ENCODE measurements at places on chromosomes 5 and 9.

GRCh38 chr9:107963246-107963645 lies 473.7 kb upstream of the KLF4 start:
- DNase-seq: no peak

DNA sequence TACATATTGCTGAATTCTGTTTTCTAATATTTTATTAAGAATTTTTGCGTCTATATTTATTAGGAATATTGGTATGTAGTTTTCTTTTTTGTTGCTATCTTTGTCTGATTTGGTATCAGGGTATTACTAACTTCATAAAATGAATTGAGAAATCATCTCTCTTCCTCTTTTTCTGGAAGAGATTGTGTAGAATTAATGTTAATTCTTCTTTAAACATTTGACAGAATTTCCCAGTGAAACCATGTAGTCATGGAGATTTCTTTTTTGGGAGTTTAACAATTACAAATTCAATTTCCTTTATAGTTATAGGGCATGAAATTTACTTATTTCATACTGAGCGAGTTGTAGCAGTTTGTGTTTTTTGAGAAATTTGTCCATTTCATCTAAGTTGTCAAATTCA lies 3.3 kb upstream of the FAM170A start:
- DNase-seq: no peak

GRCh38 chr9:123680352-123680751 lies 249.6 kb downstream of the DENND1A start:
- no peak for DNase-seq

- no peak for DNase-seq
Observed at GRCh38 chr5:132023258-132024116, 12.0 kb upstream of the ACSL6 start.

- DNase-seq: no peak
Observed at GRCh38 chr5:107373549-107374263, 297.0 kb downstream of the EFNA5 start.

DNA sequence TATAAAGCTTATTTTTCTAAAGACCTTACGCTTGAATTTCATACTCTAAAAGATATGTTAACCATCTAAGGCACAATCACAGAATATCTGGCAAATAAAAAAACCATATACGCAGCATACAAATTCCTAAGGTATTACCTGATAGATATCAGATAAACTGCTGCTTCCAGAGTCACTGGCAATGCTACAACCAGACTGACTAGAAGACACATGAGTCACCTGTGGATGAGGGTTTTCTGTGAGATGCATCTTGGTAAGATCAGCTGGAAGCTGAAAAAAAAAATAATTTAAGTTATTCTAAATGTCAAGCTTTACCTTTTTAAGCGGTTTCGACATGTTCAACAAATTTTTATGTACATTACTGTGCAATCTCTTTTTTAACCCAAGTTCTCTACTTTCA lies 113.8 kb downstream of the RAPGEF6 start:
- DNase-seq: no peak

DNA sequence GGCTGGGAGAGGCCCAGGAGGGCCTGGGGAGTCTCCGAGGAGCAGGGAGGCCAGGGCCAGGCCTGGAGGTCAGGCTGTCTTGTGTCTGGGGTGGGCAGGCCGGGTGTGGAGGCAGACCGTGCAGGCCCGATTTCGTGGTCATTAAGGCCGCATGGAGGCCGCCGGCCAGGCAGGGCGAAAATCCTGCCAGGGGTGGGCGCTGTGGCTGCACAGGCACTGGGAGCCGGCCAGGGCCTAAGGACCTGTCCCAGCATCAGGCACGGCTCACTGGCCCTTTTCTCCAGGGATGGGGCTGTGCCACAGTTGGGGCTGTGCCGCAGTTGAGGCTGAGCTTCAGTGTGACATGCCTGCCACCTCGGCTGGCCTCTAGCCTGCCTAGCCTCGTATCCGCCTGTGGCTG lies 35.9 kb downstream of the ASS1 start:
- DNase-seq: no peak

- no peak for DNase-seq
Observed at GRCh38 chr9:127132921-127133647, 10.6 kb upstream of the ANGPTL2 start.

DNA sequence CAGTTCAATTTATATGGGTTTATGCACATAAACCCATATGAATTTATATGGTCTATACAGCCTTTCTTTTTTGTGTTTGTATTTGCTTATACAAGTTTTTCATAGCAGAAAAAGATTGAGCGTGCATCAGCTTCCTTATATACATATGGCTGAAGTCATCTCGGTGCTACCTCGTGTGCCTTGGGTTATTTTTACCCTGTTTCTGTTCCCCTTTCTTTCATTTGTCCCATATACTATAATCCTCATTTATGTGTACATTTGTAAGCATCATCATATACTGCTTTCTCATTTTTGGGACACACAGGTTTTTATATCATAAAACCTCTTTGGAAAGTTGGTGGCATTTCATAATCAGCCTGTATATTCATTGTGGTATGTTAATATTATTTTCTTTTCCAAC lies 107.8 kb upstream of the ADAMTSL1 start:
- no peak for DNase-seq

- DNase-seq: no peak
Observed at GRCh38 chr9:121268598-121268850, 562 bp downstream of the GSN start.
